Suprapubic skin (tissue), 4 donors: ENCODE measurements at places on chromosomes 7 and 10.

DNA sequence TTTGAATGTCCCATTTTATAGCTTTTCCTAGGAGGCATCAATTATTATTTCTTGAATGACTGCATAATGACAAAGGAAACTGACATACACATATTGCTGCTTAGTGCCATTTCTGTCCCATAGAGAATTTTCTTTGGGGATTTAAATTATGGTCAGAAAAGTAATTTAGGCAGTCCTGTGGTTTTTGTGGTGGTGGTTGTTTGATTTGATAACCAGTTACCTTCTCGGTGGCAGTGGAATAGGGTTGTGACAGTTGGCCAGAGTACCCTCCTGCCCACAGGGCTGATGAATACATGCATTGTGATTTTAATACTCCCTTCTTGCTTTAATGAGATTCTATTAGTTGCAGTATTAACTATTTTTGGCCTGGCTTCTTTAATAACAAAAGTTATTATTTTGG is 6.6 kb upstream of the SGCE start:
- no peaks in the 10 kb centered on the region for H3K27me3 ChIP-seq
- no peak overlapping the region for H3K27ac ChIP-seq
- H3K4me1 ChIP-seq, result peaks cover 1% of the 10 kb centered on the region
- H3K36me3 ChIP-seq, result no peaks in the 10 kb centered on the region

GRCh38 chr7:132410861-132411541 is 165.3 kb downstream of the PLXNA4 start:
- peaks cover 4% of the 10 kb centered on the region for H3K4me1 ChIP-seq
- H3K27ac ChIP-seq, result no peak overlapping the region
- no peak for DNase-seq
- H3K36me3 ChIP-seq, result no peaks in the 10 kb centered on the region
- peaks cover 9% of the 10 kb centered on the region for H3K27me3 ChIP-seq

- no peaks in the 10 kb centered on the region for H3K4me1 ChIP-seq
- H3K4me3 ChIP-seq, result no peak overlapping the region
- no peak for DNase-seq
- no peak overlapping the region for H3K27ac ChIP-seq
- no peaks in the 10 kb centered on the region for H3K27me3 ChIP-seq
- peaks cover 15% of the 10 kb centered on the region for H3K36me3 ChIP-seq
Observed at GRCh38 chr10:72407471-72407870, 52.8 kb upstream of the DNAJB12 start.

GRCh38 chr10:125029584-125030242 is 87.8 kb downstream of the ZRANB1 start:
- H3K4me3 ChIP-seq, result no peak overlapping the region
- peaks cover 14% of the 10 kb centered on the region for H3K4me1 ChIP-seq
- H3K36me3 ChIP-seq, result peaks cover 17% of the 10 kb centered on the region
- no peaks in the 10 kb centered on the region for H3K27me3 ChIP-seq

GRCh38 chr10:30788307-30788706 is 158.8 kb upstream of the LYZL2 start:
- H3K4me3 ChIP-seq, result no peak overlapping the region
- no peaks in the 10 kb centered on the region for H3K36me3 ChIP-seq
- peaks cover 21% of the 10 kb centered on the region for H3K4me1 ChIP-seq
- H3K27me3 ChIP-seq, result no peaks in the 10 kb centered on the region
- no peak for DNase-seq
- H3K27ac ChIP-seq, result no peak overlapping the region

DNA sequence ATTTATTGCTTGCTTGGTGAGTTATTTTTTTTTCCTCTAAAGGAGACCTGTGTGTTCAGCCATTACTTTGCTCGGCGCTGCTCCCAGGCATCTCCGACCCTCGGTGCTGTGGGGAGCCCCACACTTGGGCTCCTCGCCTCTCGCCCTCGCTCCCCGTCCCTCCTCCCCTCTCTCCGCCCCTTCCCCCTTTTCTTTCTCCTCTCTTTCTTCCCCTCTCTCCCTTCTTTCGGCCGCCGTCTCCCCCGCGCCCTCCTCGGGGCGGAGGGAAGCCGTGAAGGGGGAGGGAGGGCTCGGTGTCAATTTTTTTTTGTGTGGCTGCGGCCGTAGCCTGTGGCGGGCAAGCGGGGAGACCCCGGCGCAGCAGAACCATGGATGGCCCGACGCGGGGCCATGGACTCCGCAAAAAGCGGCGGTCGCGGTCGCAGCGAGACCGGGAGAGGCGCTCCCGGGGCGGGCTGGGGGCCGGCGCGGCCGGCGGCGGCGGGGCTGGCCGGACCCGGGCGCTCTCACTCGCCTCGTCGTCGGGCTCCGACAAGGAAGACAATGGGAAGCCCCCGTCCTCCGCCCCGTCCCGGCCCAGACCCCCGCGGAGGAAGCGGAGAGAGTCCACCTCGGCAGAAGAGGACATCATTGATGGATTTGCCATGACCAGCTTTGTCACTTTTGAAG is 1.1 kb downstream of the AUTS2 start:
- peak overlapping the region; percentile 93 for H3K4me3 ChIP-seq
- H3K36me3 ChIP-seq, result no peaks in the 10 kb centered on the region
- no peak for DNase-seq
- peaks cover 47% of the 10 kb centered on the region for H3K4me1 ChIP-seq

GRCh38 chr10:88592381-88592780 is 5.8 kb downstream of the LIPJ start:
- H3K27ac ChIP-seq, result no peak overlapping the region
- no peak for DNase-seq
- H3K36me3 ChIP-seq, result no peaks in the 10 kb centered on the region
- H3K27me3 ChIP-seq, result no peaks in the 10 kb centered on the region

- H3K27me3 ChIP-seq, result no peaks in the 10 kb centered on the region
- no peaks in the 10 kb centered on the region for H3K36me3 ChIP-seq
- H3K4me1 ChIP-seq, result no peaks in the 10 kb centered on the region
Observed at GRCh38 chr10:120588311-120588710, 131.3 kb downstream of the PLPP4 start.

- H3K4me3 ChIP-seq, result no peak overlapping the region
- H3K27me3 ChIP-seq, result no peaks in the 10 kb centered on the region
- H3K4me1 ChIP-seq, result peaks cover 12% of the 10 kb centered on the region
- no peaks in the 10 kb centered on the region for H3K36me3 ChIP-seq
- no peak overlapping the region for H3K27ac ChIP-seq
- DNase-seq, result no peak
Observed at GRCh38 chr10:113978802-113979201, 64.9 kb upstream of the ADRB1 start.

DNA sequence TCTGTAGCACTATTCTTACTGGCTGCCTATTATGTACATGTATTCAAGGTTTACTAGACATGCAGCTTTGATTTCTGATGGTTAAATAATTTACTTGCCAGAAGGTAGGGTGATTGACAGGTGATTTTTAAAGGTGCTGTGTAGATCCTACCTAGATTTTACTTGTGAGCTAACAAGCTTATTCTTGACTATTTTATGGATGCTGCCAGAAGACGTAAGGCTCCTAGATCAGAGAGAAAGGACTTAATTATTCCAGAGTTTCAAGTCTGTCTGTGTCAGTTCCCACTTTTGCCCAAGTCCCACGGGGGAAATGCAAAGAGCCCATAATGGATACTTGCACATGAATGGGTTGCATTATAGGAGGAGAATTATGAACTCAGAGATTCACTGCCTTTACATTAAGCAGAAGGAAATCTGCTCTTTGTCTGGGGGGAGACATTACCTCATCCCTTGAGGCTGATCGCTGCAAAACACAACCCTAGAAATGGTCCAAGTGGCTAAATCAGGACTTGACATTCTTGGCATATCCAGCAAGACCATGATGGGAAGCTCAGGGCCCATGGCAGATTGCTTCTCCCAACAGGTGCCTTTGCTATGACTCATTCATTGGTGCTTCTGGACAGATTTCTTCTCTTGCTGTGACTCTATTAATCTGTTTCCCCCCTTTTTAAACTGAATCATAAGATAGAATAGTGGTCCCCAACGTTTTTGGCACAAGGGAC is 32.1 kb downstream of the GPR158 start:
- no peaks in the 10 kb centered on the region for H3K4me1 ChIP-seq
- H3K27ac ChIP-seq, result no peak overlapping the region
- no peaks in the 10 kb centered on the region for H3K36me3 ChIP-seq
- DNase-seq, result no peak
- H3K27me3 ChIP-seq, result no peaks in the 10 kb centered on the region
- H3K4me3 ChIP-seq, result no peak overlapping the region

DNA sequence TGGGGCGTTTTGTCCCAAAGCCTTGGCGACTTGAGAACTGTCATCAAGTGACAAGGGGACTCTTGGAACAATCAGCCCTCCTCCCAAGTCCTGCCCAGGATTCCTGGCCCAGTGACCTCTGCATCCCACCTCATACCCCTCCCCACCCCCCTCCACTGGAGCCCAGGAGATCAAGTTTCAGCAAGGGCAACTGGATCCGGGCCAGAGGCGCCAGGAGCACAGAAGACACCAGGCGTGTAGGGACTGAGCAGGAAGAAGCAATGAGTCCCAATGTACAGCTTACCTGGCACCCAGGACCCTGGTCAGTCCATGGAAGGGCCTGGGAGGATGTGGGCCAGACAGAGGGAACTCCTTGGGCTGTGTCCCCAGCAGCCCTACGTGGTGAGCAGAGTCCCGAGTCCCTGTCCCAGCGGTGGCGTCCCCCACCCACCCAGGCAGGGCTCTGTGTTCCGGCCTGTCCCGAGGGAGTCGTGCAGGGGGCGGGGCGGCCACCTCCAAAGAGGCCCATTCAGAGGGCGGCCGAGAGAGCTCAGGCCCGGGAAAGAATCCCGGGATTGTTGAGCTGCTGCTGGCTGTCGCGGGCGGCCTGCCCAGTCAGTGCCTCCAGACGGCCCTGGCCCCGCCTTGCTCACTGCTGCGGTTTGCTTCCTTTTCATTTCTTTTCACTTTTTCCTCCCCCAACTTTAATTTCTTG is 254.1 kb downstream of the TNS3 start:
- H3K4me3 ChIP-seq, result peak overlapping the region; percentile 33
- peak overlapping the region; percentile 78 for H3K27ac ChIP-seq
- DNase-seq, result no peak
- no peaks in the 10 kb centered on the region for H3K36me3 ChIP-seq
- H3K27me3 ChIP-seq, result no peaks in the 10 kb centered on the region

- peaks cover 14% of the 10 kb centered on the region for H3K36me3 ChIP-seq
- peak overlapping the region; percentile 82 for H3K27ac ChIP-seq
- no peaks in the 10 kb centered on the region for H3K27me3 ChIP-seq
- H3K4me3 ChIP-seq, result no peak overlapping the region
- peaks cover 48% of the 10 kb centered on the region for H3K4me1 ChIP-seq
- no peak for DNase-seq
Observed at GRCh38 chr10:44981172-44982113, 2.8 kb upstream of the DEPP1 start.

DNA sequence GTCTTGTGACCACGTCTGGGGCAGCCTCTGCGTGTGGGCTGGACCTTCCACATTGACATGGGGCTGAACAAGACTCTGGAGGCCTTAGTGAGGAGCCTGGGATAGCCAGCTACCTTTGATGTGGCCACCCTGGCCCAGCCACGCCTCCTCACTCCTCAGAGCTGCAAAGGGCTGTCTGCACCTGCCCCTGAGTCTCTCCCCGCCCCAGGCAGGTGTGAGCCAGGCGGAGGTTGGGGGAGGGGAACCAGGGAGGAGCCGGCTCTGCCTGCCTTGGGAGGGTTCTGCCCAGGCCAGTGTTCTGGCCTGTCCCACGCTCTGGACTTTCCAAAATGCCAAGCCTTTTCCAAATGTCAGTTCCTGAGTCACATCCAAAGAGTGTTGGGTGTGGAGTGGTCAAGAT is 72.2 kb downstream of the GTF2IRD1 start:
- no peak overlapping the region for H3K4me3 ChIP-seq
- peak overlapping the region; percentile 74 for H3K27ac ChIP-seq
- H3K36me3 ChIP-seq, result peaks cover 24% of the 10 kb centered on the region
- H3K4me1 ChIP-seq, result peaks cover 32% of the 10 kb centered on the region

GRCh38 chr10:11142777-11143176 is 125.1 kb downstream of the CELF2 start:
- no peak overlapping the region for H3K27ac ChIP-seq
- H3K4me1 ChIP-seq, result peaks cover 23% of the 10 kb centered on the region
- no peaks in the 10 kb centered on the region for H3K27me3 ChIP-seq
- DNase-seq, result no peak

GRCh38 chr7:108330227-108330626 is 126.0 kb downstream of the NRCAM start:
- no peak overlapping the region for H3K27ac ChIP-seq
- H3K36me3 ChIP-seq, result no peaks in the 10 kb centered on the region
- no peak for DNase-seq
- H3K27me3 ChIP-seq, result no peaks in the 10 kb centered on the region
- no peak overlapping the region for H3K4me3 ChIP-seq

DNA sequence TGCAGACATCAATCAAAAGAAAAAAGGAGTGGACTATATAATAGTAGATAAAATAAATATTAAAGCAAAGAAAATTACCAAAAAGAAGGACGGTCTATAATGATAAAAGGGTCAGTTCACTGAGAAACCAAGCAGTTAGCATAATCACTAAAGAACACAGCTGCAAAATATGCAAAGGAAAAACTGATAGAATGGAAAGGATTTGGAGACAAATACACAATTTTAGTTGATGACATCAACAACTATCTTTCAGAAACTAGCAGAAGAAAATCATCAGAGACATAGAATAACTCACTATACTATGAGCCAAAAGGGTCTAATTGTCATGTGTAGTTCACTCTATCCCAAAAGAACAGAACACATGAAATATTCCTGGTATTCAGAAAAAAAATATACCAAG is 316.4 kb upstream of the IGFBP3 start:
- H3K36me3 ChIP-seq, result no peaks in the 10 kb centered on the region
- no peaks in the 10 kb centered on the region for H3K27me3 ChIP-seq
- no peak overlapping the region for H3K4me3 ChIP-seq
- no peak for DNase-seq
- no peak overlapping the region for H3K27ac ChIP-seq

- H3K4me3 ChIP-seq, result no peak overlapping the region
- no peaks in the 10 kb centered on the region for H3K36me3 ChIP-seq
- H3K27me3 ChIP-seq, result no peaks in the 10 kb centered on the region
- H3K27ac ChIP-seq, result no peak overlapping the region
Observed at GRCh38 chr7:131365838-131366237, 38.2 kb downstream of the MKLN1 start.

DNA sequence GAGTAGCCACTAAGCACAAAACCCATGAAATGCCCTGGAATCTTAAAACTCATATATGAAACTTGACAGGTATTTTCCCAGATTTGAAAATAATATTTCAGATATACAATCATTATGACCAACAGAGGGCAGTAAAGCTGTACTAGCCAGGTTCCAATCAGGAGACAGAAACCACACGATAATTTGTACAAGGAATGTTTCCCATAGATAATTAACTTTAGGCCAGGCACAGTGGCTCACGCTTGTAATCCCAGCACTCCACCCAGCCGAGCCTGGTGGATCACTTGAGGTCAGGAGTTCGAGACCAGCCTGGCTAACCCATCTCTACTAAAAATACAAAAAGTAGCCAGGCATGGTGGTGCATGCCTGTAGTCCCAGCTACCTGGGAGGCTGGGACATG is 31.0 kb upstream of the NUB1 start:
- no peak overlapping the region for H3K27ac ChIP-seq
- H3K4me1 ChIP-seq, result peaks cover 16% of the 10 kb centered on the region
- H3K4me3 ChIP-seq, result no peak overlapping the region
- H3K36me3 ChIP-seq, result no peaks in the 10 kb centered on the region
- no peak for DNase-seq

GRCh38 chr10:19947656-19948055 is 131.4 kb downstream of the PLXDC2 start:
- no peak for DNase-seq
- no peaks in the 10 kb centered on the region for H3K27me3 ChIP-seq
- H3K4me3 ChIP-seq, result no peak overlapping the region
- no peaks in the 10 kb centered on the region for H3K36me3 ChIP-seq
- peaks cover 41% of the 10 kb centered on the region for H3K4me1 ChIP-seq

- no peak overlapping the region for H3K4me3 ChIP-seq
- H3K4me1 ChIP-seq, result no peaks in the 10 kb centered on the region
- DNase-seq, result no peak
- H3K27ac ChIP-seq, result no peak overlapping the region
- H3K27me3 ChIP-seq, result no peaks in the 10 kb centered on the region
Observed at GRCh38 chr7:69019437-69019836, 578.8 kb upstream of the AUTS2 start.
